ELF-1 (cell line): ENCODE measurements at places on chromosomes 13 and 19.

GRCh38 chr19:35913589-35913988 lies 5.5 kb upstream of the TYROBP start:
- no peak for DNase-seq

GRCh38 chr13:75656425-75656989 lies 20.4 kb downstream of the LMO7 start:
- no peak for DNase-seq

DNA sequence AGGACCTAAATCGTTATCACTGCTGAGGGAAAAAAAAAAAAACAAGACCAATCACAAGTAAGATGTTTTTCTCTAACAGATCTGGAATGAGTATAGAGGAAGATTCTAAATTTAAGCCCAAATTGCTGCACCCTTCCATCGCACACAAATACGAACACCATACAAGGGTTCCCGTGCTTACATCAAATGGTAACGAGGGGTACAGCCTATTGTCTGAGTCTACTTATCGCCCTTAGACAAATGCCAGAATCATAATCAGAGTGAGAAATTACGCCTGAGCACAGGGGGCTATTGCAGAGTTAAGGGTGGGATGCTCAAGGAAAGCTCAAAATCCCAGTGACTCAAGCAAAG lies 603 bp downstream of the ZC3H13 start:
- DNase-seq = no peak

DNA sequence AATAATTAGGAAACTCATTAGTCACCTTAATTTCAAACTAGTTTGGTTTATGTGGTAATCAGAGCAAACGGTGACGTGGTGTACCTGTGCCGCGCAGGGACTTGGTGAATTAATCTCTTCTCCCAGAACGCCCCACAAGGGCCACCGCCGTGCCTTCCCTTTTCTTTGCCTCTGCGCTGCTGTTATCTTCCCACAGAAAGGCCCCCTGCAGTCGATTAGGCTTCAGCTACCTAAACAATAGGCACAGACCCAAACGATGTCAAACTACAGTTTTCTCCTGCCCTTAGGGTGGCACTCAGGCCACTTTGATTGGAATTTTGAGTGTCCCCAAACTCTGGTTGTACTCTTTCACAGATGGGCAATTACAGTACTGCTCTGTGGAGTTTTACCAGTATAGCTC lies 115.5 kb downstream of the GGACT start:
- peak; percentile 78 for DNase-seq

DNA sequence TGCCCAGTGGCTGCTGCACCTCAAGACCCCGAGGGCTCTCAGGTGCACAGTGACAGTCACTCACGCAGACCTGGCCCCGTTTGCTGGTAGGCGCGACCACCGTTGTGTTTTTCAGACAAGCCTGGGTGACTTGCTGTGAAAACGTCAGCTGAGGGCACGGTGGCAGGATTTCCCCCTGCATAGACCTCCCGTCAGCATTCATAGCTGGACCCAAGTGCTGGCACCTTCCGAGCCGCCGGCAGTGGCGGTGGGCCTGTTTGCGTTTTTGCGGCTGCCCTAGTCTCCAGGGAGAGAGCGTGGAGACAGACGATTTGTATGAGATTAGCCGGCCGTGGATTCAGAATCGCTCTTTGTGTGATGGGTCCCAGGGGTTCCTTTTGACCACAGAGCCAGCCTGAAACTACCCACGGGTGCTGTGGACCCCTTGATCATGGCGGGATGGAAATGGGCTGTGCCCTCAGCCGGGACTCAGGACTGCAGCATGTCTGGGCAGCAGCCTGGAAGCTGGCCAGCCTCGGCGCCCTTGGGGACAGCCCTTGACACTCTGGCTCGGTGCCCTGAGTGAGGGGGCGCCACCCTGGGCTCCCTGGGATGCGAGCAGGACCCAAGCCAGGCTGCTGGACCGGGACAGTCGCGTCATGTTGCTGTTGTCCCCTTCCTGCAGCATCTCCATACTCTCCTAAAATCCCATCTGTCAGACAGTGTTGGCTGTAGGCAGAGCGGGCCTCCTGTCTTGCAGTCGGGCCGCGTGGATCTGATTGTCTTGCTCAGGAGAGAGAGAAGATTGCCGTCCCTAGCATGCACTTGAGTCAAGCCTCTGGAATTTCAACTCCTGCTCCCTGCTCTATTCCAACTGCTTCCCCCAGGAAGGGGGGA lies 8.6 kb downstream of the KDM4B start:
- DNase-seq = peak; percentile 55

- no peak for DNase-seq
Measured at GRCh38 chr13:27915301-27916207, 4.2 kb upstream of the PDX1 start.
